ENCODE measurements at places on chromosomes 12 and 14. TPM values are rescaled to one million over a fixed set of nuclear protein-coding genes. Genes with fewer than 3 reads are reported as not detected.
A peak's percentile ranks its signal among the peaks of the same experiment; 100 is the strongest.

Gene BHLHE41
- 2.9 TPM for total RNA-seq

Gene KIF21A
- total RNA-seq, result 26.3 TPM

DNA sequence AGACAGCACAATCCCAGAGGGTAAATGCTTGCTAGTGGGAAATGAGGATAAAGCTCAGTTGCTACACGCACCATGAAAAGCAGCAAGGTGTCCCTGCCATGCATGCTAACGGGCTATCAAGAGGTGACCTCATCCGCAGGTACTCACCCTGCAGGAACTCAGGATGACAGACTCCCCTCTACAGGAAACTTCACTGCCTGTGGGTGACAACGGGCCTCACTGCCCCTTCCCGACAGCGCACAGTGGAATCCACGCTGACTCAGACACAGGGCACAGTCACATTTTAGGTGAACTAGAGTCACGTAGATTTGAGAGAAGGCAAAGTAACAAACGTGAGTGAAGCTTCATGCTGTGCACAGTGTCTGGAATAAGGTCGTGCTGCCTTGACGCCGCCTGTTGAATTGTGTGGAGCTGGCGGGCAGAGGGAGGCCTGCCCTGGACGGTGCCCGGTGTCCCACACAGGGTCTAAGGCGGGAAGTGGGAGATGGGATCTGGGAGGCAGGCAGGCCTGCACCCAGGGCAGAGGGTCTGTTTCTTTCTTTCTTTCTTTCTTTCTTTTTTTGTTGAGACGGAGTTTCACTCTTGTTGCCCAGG is 331.8 kb downstream of the TMEM132D start:
- DNase-seq, result no peak
- H3K36me3 ChIP-seq, result no peaks in the 10 kb centered on the region
- H3K27me3 ChIP-seq, result no peaks in the 10 kb centered on the region
- H3K4me1 ChIP-seq, result no peaks in the 10 kb centered on the region
- no peak overlapping the region for H3K4me3 ChIP-seq

Gene TAS2R13
- total RNA-seq, result 7.1 TPM

Gene SPIC
- not detected for total RNA-seq

Gene STAC3
- 0.74 TPM for total RNA-seq

DNA sequence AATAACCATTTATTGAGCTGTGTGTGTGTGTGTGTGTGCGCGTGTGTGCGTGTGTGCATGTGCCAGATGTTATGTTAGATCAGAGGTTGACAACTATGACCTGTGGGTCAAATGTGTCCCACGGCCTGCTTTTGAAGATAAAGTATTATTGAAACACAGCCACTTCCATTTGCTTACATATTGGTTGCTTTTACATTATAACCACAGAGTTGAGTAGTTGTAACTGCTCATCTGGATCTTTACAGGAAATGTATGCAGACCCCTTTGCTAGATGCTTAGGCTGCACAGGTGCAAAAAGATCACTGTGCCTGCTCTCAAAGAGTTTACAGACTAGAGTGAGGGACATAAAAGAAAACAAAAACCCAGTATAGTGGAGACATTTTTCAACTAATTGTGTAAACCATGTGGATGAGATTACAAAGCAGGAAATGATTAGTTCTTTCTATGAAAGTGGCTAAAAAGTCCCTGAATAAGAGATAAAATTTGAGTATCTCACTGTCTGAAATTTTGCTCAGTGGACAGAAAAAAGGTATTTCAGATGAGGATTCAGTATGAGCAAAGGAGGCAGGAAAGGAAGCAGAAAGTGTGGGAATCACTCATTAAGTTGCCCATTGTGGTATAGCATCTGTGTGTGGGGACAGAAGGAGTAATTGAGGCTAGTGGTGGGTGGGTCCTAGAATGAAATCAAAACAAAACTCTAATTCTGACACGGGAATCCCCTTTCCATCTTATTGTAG is 188.4 kb downstream of the PAH start:
- H3K27me3 ChIP-seq, result no peaks in the 10 kb centered on the region
- H3K4me1 ChIP-seq, result no peaks in the 10 kb centered on the region
- H3K36me3 ChIP-seq, result no peaks in the 10 kb centered on the region

DNA sequence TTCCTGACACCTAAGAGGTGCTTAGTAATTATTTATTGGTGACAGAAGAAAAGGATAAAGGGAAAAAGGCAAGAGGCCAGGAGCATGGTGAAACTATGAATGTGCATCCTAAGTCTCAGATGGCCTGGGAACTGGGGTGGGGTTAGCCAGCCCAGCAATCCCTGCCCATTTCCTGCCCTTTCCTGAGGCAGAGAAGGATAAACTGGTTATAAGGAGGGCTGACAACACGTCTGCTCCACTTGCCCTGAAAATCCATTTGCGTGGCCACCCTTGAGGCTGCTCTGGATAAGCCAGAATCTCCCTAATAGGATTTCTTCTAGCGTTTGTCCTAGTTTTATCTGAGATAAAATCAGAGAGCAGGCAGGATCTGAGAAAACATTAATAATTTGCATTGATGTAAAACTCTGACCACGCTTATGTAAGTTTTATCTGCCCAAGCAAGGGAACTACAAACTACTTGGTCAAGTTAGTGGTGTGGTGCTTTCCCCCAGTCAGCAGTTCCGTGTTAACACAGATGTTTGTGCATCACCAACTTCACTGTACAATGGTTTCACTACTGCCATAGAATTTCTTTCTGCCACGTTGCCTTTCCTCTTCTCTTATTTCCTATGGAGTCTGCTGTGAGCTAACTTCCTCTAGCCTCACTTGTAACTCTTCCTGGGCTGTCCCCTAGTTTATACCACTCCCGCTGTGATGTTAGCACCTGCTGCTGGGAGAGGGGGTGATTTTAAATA is 392.7 kb downstream of the RPS29 start:
- no peak overlapping the region for H3K27ac ChIP-seq
- no peaks in the 10 kb centered on the region for H3K36me3 ChIP-seq
- H3K4me3 ChIP-seq, result no peak overlapping the region
- H3K4me1 ChIP-seq, result no peaks in the 10 kb centered on the region

DNA sequence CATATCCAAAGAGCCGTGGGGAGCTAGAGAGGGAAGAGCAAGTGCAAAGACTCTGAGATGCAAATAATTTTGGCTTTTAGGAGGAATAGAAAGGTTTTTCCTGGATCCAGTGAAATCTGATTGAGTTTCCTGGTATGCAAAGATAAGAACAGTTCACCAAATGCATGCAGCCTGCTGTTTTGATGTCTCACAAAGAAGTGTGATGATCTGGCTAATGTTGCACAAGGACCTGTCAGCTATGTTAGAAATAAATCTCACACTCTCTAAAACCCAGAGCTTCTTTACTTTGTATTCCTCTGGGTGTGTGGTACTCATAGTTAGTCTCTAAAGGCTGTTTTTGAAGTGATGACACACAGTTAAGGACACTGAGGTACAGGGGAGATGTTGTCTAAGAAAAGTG is 321.4 kb downstream of the AACS start:
- no peak overlapping the region for H3K4me3 ChIP-seq
- H3K27me3 ChIP-seq, result no peaks in the 10 kb centered on the region
- no peaks in the 10 kb centered on the region for H3K36me3 ChIP-seq
- no peak for DNase-seq

Gene SAMD4A
- total RNA-seq, result 43.0 TPM

- no peaks in the 10 kb centered on the region for H3K27me3 ChIP-seq
- DNase-seq, result no peak
- H3K4me3 ChIP-seq, result no peak overlapping the region
- peaks cover under 1% of the 10 kb centered on the region for H3K4me1 ChIP-seq
These were observed 6.8 kb downstream of the LRRC74A start for GRCh38 chr14:76833011-76833410.

Gene FGF6
- total RNA-seq, result not detected

Gene TAS2R7
- total RNA-seq, result not detected

DNA sequence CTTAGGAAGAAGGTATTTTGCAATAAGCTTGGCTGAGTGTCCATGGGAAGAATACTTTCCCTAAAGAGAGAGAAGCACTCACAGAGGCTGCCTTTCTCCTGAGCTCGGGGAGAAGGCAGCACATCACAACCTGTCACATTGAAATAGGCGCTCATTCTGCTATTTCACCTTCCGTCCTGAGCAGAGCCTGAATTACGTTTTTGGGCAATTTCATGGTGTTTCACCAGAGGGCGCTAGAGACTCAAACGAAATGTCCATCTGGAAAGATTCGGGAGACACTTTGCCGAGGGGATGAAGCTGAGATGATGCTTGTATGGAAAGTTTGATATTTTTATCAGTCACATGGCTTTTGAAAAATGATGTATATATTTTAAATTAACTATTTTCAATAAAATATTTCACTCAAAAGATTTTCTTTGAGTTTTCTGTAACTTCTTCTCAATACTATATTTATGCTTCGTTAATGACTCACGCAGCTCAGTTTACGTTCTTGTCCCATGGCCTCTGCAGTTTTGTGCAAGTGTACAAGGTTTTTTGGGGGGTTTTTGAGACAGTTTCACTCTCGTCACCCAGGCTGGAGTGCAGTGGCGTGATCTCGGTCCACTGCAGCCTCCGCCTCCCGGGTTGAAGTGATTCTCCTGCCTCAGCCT is 17.4 kb upstream of the B4GALNT3 start:
- H3K4me3 ChIP-seq, result no peak overlapping the region
- H3K36me3 ChIP-seq, result peaks cover 4% of the 10 kb centered on the region
- no peak overlapping the region for H3K27ac ChIP-seq

Gene LRRC10
- total RNA-seq, result not detected

- DNase-seq, result no peak
- no peaks in the 10 kb centered on the region for H3K36me3 ChIP-seq
- H3K4me3 ChIP-seq, result no peak overlapping the region
- H3K4me1 ChIP-seq, result no peaks in the 10 kb centered on the region
- H3K27me3 ChIP-seq, result no peaks in the 10 kb centered on the region
These were observed 9.2 kb downstream of the PRPH start for GRCh38 chr12:49304161-49304560.

- no peaks in the 10 kb centered on the region for H3K4me1 ChIP-seq
- H3K4me3 ChIP-seq, result no peak overlapping the region
- no peak for DNase-seq
These were observed 103.3 kb downstream of the C12orf75 start for GRCh38 chr12:105433804-105434203.

DNA sequence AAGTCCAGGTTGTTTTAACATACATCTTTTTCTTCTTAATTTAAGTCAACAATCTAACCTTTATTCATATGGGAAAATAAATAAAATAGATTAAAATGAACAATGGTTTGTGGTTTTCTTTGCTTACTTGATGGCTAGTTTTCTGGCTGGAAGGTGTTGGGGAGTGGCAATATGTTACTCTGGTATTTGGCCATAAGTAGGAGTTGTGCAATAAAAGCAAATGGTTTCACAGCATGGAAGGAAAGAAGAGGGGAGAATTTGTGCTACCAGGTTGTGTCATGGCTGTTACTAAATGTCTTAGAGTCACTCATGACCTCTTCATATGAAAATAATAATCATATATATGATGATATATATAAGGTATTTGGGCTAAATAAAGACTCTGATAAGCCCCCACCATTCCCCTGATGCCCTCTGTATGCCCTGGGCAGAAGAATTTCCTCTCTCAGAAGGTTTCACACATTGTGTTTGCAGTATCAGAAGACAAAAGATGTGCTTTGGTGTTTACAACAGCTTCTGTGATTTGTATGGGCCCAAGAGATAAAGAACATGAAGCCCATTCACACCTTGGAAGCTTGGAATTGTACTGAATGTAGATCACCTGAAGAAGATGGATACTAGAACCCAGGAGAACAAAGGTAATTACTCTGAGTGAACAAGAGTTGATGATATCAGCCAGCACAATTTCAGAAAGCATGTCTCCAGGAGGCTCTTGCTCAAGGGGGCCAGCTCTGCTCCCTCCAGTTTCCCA is 160.9 kb downstream of the ALG10B start:
- H3K36me3 ChIP-seq, result no peaks in the 10 kb centered on the region
- H3K4me1 ChIP-seq, result no peaks in the 10 kb centered on the region
- H3K27ac ChIP-seq, result no peak overlapping the region

GRCh38 chr12:32478858-32479725 is 79.7 kb downstream of the FGD4 start:
- H3K4me1 ChIP-seq, result peaks cover 5% of the 10 kb centered on the region
- no peaks in the 10 kb centered on the region for H3K36me3 ChIP-seq
- DNase-seq, result no peak
- no peak overlapping the region for H3K4me3 ChIP-seq
- H3K27me3 ChIP-seq, result no peaks in the 10 kb centered on the region
- no peak overlapping the region for H3K27ac ChIP-seq

GRCh38 chr14:103220982-103221641 is 97.9 kb downstream of the TNFAIP2 start:
- H3K4me1 ChIP-seq, result peaks cover 13% of the 10 kb centered on the region
- peak overlapping the region; percentile 43 for H3K4me3 ChIP-seq
- H3K27me3 ChIP-seq, result no peaks in the 10 kb centered on the region
- DNase-seq, result no peak
- peak overlapping the region; percentile 52 for H3K27ac ChIP-seq
- no peaks in the 10 kb centered on the region for H3K36me3 ChIP-seq

DNA sequence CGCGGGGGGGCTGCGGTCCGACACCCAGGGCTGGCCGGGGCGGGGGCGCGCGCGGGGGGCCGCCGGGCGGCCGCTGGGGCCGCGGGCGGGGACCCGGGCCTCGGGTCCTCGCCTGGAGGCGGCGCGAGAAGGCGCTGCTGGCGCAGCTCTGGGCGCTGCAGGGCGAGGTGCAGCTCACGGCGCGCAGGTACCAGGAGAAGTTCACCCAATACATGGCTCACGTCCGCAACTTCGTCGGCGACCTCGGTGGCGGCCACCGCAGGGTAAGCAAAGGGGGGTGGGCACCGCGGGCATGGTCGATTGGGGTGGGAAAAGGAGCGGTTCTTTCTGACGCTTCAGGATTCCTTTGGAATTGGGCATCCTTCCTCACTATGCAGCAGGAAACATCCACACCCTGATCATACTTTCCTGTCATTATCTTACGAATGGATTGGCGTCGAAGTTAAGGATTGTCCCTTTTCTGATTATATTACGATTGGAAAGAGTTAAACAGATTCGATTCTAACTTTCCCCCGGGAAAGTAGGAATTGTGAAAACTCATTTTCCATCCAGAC is 798 bp downstream of the PDZRN4 start:
- no peak for DNase-seq
- H3K4me1 ChIP-seq, result peaks cover 27% of the 10 kb centered on the region
- no peaks in the 10 kb centered on the region for H3K36me3 ChIP-seq
- H3K27me3 ChIP-seq, result no peaks in the 10 kb centered on the region
- H3K4me3 ChIP-seq, result peak overlapping the region; percentile 48

Gene CIPC
- 43.2 TPM for total RNA-seq

DNA sequence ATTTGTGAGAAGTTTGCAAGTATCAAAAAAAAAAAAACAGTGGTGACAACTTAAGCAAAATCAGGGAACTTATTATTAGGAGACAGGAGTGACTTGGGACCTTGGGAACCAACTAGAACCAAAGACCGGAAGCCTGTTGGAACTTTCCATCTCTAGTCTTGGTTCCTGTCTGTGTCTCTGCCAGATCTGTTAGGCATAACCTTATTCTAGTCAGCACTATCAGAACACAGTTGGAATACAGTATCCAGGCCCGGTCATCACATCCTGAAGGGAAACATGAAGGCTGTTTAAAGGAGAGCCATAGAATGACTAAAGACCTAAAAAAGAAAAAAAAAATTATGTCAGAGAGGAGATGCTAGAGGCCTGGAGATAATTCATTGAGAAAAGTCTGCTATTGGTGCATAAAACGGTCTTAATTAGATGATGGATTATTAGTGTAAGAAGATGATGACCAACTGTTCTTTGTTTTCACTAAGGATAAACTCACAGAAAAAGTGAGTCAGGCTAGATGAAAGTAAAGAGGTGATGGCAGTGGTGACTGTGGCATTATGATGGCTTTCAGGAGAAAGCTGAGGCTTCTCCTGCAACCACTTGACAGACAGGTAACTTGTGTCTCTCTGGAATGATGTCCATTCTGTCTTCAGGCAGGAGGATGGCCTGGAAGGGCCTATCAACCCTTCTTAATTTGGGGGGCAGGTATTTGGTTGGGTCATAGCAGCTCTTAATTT is 28.2 kb downstream of the DACT1 start:
- peaks cover 7% of the 10 kb centered on the region for H3K4me1 ChIP-seq
- no peaks in the 10 kb centered on the region for H3K36me3 ChIP-seq
- DNase-seq, result no peak
